ENCODE measurements at places on chromosomes 7 and 10.

GRCh38 chr10:75019370-75019769 is 92.1 kb upstream of the SAMD8 start:
- peak overlapping the region; percentile 79 for H3K4me3 ChIP-seq
- DNase-seq, result peak; percentile 51
- peaks cover 27% of the 10 kb centered on the region for H3K36me3 ChIP-seq
- H3K27ac ChIP-seq, result peak overlapping the region; percentile 93

- no peak overlapping the region for H3K4me3 ChIP-seq
- H3K27ac ChIP-seq, result no peak overlapping the region
- peaks cover 7% of the 10 kb centered on the region for H3K27me3 ChIP-seq
- H3K36me3 ChIP-seq, result no peaks in the 10 kb centered on the region
- no peak for DNase-seq
- peaks cover 5% of the 10 kb centered on the region for H3K4me1 ChIP-seq
These were observed 6.9 kb upstream of the HYCC1 start for GRCh38 chr7:23020742-23021401.

- peaks cover 57% of the 10 kb centered on the region for H3K4me1 ChIP-seq
- DNase-seq, result no peak
- H3K27ac ChIP-seq, result no peak overlapping the region
- H3K4me3 ChIP-seq, result no peak overlapping the region
- H3K27me3 ChIP-seq, result peaks cover 1% of the 10 kb centered on the region
These were observed 105.8 kb downstream of the HIPK2 start for GRCh38 chr7:139671967-139672366.

GRCh38 chr7:7231000-7231399 is 48.7 kb downstream of the C1GALT1 start:
- no peak for DNase-seq
- H3K27ac ChIP-seq, result peak overlapping the region; percentile 55
- H3K27me3 ChIP-seq, result peaks cover 5% of the 10 kb centered on the region
- peaks cover 60% of the 10 kb centered on the region for H3K4me1 ChIP-seq
- H3K4me3 ChIP-seq, result no peak overlapping the region

- DNase-seq, result no peak
- no peaks in the 10 kb centered on the region for H3K4me1 ChIP-seq
- no peaks in the 10 kb centered on the region for H3K36me3 ChIP-seq
- H3K27me3 ChIP-seq, result peaks cover 4% of the 10 kb centered on the region
These were observed 97.4 kb downstream of the C10orf105 start for GRCh38 chr10:71622154-71622526.

- no peaks in the 10 kb centered on the region for H3K4me1 ChIP-seq
- H3K27me3 ChIP-seq, result no peaks in the 10 kb centered on the region
- DNase-seq, result no peak
- no peak overlapping the region for H3K4me3 ChIP-seq
- no peaks in the 10 kb centered on the region for H3K36me3 ChIP-seq
These were observed 76.0 kb downstream of the HIP1 start for GRCh38 chr7:75662579-75663301.

DNA sequence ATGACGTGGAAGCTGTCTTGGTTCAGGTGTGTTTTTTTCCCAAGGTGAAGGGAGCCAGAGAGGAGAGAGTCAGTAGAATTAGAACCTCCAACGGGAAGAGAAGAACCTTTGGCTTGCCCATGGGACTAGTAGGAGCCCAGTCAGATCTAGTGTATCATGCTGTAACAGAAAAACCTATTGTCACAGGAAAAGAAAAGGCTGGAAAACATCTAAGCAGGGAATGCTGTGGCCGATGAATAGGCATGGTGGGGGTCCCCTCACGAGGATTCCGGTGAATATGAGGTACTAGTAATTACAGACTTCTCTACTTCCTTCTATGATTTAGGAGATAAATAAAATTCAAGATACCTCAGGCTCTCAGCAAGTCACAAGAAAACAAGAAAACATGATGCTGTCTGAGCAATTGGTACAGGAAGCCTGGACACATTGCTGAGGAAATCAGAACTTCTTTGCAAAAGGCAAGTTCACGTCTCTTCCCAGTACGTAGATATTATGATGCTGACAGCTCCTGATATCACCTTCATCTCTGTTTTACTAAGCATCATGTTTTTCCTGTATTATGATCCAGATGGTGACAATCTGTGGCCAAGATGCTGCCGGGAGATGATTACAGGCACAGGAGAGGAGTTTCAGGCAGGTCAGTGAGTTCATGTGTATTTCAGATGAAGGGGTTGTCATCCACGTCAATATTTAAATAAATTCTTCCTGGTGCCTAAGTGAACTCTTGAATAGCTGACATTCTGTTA is 54.3 kb upstream of the NPY start:
- H3K4me1 ChIP-seq, result peaks cover 18% of the 10 kb centered on the region
- H3K36me3 ChIP-seq, result no peaks in the 10 kb centered on the region
- DNase-seq, result no peak
- H3K27ac ChIP-seq, result no peak overlapping the region
- H3K27me3 ChIP-seq, result peaks cover 9% of the 10 kb centered on the region

- no peaks in the 10 kb centered on the region for H3K36me3 ChIP-seq
- H3K4me3 ChIP-seq, result no peak overlapping the region
- no peak overlapping the region for H3K27ac ChIP-seq
- DNase-seq, result no peak
- no peaks in the 10 kb centered on the region for H3K4me1 ChIP-seq
- no peaks in the 10 kb centered on the region for H3K27me3 ChIP-seq
These were observed 79.3 kb downstream of the ITGB8 start for GRCh38 chr7:20409961-20410360.

DNA sequence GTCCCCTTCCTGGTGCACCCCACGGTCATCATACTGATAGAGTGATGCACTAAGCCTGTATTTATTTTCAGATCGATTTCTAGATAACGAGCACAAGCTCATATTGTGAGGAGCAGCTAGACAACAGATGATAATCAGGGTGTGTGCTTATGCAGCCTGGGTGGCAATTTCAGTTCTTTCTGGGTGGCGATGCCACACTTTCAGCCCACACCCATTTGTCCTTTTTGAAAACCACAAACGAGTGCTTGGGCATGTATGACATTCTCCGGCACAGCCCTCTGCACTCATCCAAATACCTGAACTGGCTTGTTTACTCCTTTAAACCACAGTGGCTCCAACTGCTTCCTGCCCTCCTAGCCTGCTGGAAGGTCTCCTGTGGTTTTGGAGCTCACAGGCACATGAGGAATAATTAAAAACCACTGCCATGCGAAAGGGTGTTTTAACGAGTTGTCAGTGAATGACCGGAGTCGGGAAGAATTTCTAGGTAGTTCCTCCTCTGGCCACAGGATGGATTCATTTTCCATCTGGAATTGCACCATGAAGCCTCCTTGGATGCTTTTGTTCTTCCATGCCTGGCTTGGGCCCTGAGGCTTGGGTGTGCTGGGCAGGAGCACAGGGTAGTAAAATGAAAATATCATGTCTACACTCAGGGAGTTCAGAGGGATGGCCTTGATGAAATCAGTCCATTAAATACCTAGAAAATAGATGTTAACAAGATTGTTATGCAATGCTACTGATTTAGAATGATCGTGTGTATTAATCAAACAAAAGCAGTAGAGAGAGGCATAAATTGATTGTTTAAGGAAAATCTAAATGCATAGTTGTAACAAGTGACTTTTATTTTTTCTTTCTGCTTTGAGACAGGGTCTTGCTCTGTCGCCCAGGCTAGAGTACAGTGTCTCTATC is 52.4 kb upstream of the ITGB1 start:
- H3K27ac ChIP-seq, result peak overlapping the region; percentile 89
- peaks cover 3% of the 10 kb centered on the region for H3K27me3 ChIP-seq
- peak; percentile 31 for DNase-seq
- H3K4me3 ChIP-seq, result peak overlapping the region; percentile 83
- H3K4me1 ChIP-seq, result peaks cover 55% of the 10 kb centered on the region

GRCh38 chr10:104331208-104331838 is 6.9 kb downstream of the ITPRIP start:
- DNase-seq, result no peak
- H3K4me3 ChIP-seq, result no peak overlapping the region
- peaks cover 46% of the 10 kb centered on the region for H3K27me3 ChIP-seq
- peak overlapping the region; percentile 100 for H3K27ac ChIP-seq
- H3K4me1 ChIP-seq, result peaks cover 98% of the 10 kb centered on the region

DNA sequence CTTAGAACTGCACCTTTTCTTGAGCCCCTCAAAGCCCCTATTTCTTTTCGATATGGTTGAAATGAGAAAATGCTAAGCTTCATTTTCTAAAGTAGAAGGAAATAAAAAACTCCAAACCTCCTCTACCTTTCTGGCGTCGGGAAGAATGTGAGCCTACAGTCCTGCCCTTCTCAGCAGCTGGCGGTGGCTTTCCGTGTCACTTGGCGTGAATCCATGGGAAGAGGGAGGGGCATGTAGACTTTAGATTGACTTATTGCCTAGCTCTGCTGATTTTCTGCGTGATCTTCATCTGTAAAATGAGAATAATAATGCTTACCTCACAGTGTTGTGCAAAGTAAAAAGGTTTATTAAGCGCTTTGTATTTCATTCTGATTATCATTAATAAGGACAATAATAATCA is 35.0 kb downstream of the PRR15 start:
- DNase-seq, result no peak
- no peaks in the 10 kb centered on the region for H3K36me3 ChIP-seq
- H3K27me3 ChIP-seq, result no peaks in the 10 kb centered on the region
- H3K4me1 ChIP-seq, result no peaks in the 10 kb centered on the region
- H3K4me3 ChIP-seq, result no peak overlapping the region
- no peak overlapping the region for H3K27ac ChIP-seq

DNA sequence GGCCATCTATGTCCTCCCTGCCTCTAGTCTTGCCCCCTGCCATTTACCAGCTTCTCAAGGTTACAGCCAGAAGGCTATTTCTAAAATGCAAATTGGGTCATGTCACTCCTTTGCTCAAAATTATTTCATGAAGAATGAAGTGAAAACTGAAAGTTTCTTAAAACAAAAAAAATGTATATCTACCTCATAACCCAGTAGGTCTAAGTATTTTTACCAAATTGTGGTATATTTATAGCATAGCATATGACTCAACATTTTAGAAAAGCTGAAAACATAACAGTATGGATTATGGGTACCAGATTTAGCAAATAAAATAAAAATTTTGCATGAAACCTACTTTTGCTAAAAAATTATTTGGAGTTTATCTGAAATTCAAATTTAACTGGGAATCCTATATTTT is 78.4 kb downstream of the SLC16A9 start:
- DNase-seq, result no peak
- H3K4me3 ChIP-seq, result no peak overlapping the region
- no peaks in the 10 kb centered on the region for H3K36me3 ChIP-seq

- no peak for DNase-seq
- no peaks in the 10 kb centered on the region for H3K4me1 ChIP-seq
- peaks cover 12% of the 10 kb centered on the region for H3K27me3 ChIP-seq
These were observed 125.7 kb downstream of the TEX36 start for GRCh38 chr10:125557311-125557710.

DNA sequence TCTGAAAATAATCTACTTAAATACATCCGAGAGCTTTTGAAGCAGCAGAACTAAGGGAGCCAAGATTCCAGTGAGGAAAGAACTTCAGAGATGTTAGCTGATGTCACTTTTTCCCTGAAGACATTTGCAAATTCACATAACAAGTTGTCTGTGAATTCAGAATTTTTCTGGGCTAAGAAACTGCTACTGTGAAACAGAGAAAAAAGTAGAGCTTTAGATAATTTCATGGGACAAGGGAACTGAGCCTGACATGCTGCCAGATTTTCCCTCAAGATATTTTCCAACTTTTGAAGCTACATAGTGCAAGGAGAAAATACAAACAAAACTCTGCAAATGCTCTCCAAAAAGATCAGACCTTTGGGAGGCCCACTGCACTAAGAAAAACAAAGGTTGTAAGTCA is 484.2 kb downstream of the ANKRD7 start:
- no peak overlapping the region for H3K27ac ChIP-seq
- H3K27me3 ChIP-seq, result no peaks in the 10 kb centered on the region
- no peak overlapping the region for H3K4me3 ChIP-seq
- H3K4me1 ChIP-seq, result no peaks in the 10 kb centered on the region
- no peak for DNase-seq

DNA sequence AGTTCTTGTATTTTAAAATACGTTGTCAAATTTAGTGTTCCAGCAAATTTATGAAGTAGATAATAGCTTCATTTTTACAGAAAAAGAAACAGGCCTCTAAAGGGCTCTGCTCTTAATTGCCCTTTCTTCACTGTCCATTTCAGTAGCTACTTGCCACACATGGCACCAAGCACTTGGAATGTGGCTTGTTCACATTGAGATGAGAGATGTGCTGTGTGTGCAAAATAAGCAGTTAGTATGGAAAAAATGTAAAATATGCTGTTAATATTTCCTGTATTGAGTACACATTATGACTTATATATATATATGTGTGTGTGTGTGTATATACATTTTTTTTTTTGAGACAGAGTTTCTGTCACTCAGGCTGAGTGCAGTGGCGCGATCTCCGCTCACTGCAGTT is 19.5 kb downstream of the RBM33 start:
- DNase-seq, result no peak
- H3K4me3 ChIP-seq, result no peak overlapping the region
- H3K36me3 ChIP-seq, result peaks cover 8% of the 10 kb centered on the region
- H3K27me3 ChIP-seq, result peaks cover 3% of the 10 kb centered on the region

- no peak overlapping the region for H3K4me3 ChIP-seq
- no peaks in the 10 kb centered on the region for H3K36me3 ChIP-seq
- H3K27me3 ChIP-seq, result no peaks in the 10 kb centered on the region
- H3K27ac ChIP-seq, result no peak overlapping the region
- peaks cover 68% of the 10 kb centered on the region for H3K4me1 ChIP-seq
These were observed 5.3 kb downstream of the ZNF273 start for GRCh38 chr7:64908358-64908757.

DNA sequence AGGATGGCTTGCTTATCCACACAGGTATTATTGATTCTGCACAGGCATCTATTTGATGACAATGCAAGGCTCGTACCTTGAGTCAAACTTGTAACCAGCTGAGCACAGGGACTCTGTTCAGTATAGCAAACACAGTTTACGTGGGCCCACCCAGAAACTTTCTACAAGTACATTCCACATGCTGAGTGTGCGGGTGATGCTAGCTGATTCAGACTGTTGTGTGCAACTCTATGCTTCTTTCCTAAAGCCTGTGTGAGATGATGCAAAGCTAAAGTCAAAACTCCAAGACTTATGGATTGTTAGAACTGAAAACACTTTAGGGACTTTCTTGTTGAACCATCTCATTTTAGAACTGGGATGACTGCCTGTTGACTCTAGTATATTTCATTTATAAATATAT is 21.5 kb upstream of the CALD1 start:
- no peak overlapping the region for H3K4me3 ChIP-seq
- H3K27me3 ChIP-seq, result peaks cover 4% of the 10 kb centered on the region
- no peaks in the 10 kb centered on the region for H3K36me3 ChIP-seq
- H3K4me1 ChIP-seq, result no peaks in the 10 kb centered on the region
- no peak overlapping the region for H3K27ac ChIP-seq
- no peak for DNase-seq

Data from immature natural killer cell (primary cell).